ENCODE measurements at places on chromosomes 5 and 9. TPM values are rescaled to one million over a fixed set of nuclear protein-coding genes. Genes with fewer than 3 reads are reported as not detected.

Gene TMC1
- not detected for total RNA-seq

Gene PCDHGA3
- 1.4 TPM for total RNA-seq

Gene PPP2R2B
- total RNA-seq, result 0.59 TPM

Gene ISL1
- total RNA-seq, result 0.67 TPM

Gene SHC3
- 6.5 TPM for total RNA-seq

Gene KIAA0825
- 2.0 TPM for total RNA-seq

Gene IL7R
- total RNA-seq, result 0.54 TPM

Gene TRIP13
- 8.4 TPM for total RNA-seq

Gene EPB41L4A
- total RNA-seq, result 50.6 TPM

Gene PCDHAC1
- 7.5 TPM for total RNA-seq

Gene SLC36A2
- not detected for total RNA-seq

Gene CCDC152
- 2.8 TPM for total RNA-seq

Gene PSMD5
- 42.9 TPM for total RNA-seq

Gene HRCT1
- total RNA-seq, result 0.87 TPM

Gene ANXA2R
- total RNA-seq, result 1.1 TPM

Gene EGR1
- 2.1 TPM for total RNA-seq

Gene TEK
- total RNA-seq, result 448 TPM

Gene CARTPT
- 148 TPM for total RNA-seq

Gene KIF12
- 0.26 TPM for total RNA-seq

Gene CDK7
- 21.4 TPM for total RNA-seq

Gene LRRC19
- not detected for total RNA-seq

Gene AK6
- total RNA-seq, result 27.1 TPM

Gene CKMT2
- 0.18 TPM for total RNA-seq

Gene POU5F2
- total RNA-seq, result 0.64 TPM

Gene RNF180
- 7.8 TPM for total RNA-seq

Gene SLC34A3
- total RNA-seq, result not detected

Gene SQSTM1
- 82.2 TPM for total RNA-seq

Gene SNX24
- 16.1 TPM for total RNA-seq

Gene CYLC2
- not detected for total RNA-seq

Gene FCN2
- total RNA-seq, result not detected

Gene ZDHHC21
- 16.5 TPM for total RNA-seq

Gene APBA1
- total RNA-seq, result 8.4 TPM

Gene SHISAL2B
- total RNA-seq, result 1.4 TPM

Gene FGD3
- 1.1 TPM for total RNA-seq

Gene PAPPA
- total RNA-seq, result 1.4 TPM

Gene MYMK
- total RNA-seq, result not detected

Gene PLAC8L1
- total RNA-seq, result 0.80 TPM

Gene TNFSF8
- total RNA-seq, result not detected

Gene GCNT4
- total RNA-seq, result 0.54 TPM

Gene MEF2C
- total RNA-seq, result 134 TPM

Gene KCNMB1
- 1.1 TPM for total RNA-seq

Gene ZNF474
- not detected for total RNA-seq

Gene DMRTA1
- total RNA-seq, result 6.3 TPM

Gene GADD45G
- 6.2 TPM for total RNA-seq

Gene RETREG1
- total RNA-seq, result 15.8 TPM

Gene PKD2L2
- not detected for total RNA-seq

Gene LCN15
- 0.49 TPM for total RNA-seq

Gene PFDN1
- total RNA-seq, result 86.2 TPM

Gene IL31RA
- total RNA-seq, result 0.82 TPM

Gene ITK
- total RNA-seq, result not detected

Gene IL17B
- not detected for total RNA-seq

Gene GPRIN1
- 3.9 TPM for total RNA-seq

Gene SLC22A4
- total RNA-seq, result 0.13 TPM

Gene SCAI
- total RNA-seq, result 12.3 TPM

Gene SEMA5A
- total RNA-seq, result 31.1 TPM

Gene FBLL1
- total RNA-seq, result 0.51 TPM
